Mammary epithelial cell (primary cell): ENCODE measurements at places on chromosomes 5 and 9. TPM values are rescaled to one million over a fixed set of nuclear protein-coding genes. Genes with fewer than 3 reads are reported as not detected.

DNA sequence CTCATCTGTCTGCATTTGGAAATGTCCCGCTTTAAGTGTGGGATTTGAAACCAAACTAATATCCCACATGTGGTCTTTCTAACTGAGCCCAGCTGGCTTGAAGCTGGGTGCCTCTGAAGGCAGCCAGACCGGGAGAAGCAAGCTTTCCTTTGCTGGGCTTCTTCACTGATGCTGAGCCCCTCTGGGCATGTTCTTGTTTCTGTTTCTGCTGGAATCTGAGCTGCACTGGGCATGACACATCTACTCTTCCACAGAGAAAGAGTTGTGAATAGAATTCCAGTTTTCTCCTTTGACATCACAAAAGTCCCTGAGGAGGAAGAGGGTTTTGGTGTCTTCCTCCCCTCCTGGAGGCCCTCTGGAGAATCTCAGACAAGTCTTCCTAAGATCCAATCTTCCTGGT, 179.5 kb downstream of the ATP10B start:
- no peak for DNase-seq

DNA sequence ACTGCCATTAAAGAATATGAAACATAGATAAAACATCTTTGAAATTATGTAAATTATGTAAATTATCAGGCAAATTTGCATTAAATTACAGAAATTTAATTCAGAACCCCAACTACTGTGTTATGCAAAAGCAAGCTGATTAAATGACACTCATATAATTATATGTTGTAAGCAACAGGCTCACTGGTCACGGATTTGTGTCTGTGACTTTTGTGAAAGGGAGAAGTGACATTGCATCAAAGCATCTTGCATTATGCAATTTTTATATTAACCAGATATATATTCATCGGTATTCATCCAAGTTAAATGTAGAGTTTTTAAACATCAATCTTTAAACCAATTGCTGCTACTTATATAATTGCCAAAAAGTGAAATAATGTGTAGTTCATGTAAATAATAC, 13.0 kb upstream of the GLIPR2 start:
- no peak for DNase-seq

DNA sequence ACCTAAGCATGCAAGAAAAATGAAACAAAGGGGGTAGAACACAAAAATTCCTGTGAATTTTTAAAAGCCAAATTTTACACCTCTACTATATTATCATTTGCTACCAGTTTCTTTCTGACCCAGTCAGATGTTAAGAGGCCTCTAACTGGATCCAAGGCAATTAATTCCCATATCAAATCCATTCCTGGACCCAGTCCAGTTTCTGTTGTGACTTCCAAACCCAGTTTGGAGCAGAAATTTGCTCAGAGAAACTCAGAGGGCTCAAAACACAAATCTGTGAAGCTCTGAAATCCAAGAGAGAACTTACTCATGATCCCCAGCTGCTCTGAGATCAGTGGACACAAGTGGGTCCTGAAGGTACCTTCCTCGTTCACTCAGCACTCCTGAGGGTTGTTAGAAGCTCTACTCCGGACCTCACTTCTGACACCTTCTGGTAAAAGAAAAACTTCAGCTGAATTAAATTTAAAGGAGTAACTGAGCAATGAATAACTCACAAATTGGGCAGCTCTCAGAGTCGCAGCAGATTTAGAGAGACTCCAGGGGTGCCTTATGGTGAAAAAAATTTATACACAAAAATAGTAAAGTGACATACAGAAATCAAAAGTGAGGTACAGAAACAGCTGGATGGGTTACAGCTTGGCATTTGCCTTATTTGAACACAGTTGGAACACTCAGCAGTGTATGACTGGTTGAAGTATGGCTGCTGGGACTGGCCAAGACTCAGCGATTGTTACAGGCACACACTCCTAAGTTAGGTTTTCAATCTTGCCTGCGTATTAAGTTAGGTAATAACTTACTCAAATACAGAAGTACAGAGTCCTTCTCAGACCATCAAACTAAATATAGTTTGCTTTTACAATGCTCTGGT, 32.4 kb downstream of the INSL4 start:
- DNase-seq: peak; percentile 25

DNA sequence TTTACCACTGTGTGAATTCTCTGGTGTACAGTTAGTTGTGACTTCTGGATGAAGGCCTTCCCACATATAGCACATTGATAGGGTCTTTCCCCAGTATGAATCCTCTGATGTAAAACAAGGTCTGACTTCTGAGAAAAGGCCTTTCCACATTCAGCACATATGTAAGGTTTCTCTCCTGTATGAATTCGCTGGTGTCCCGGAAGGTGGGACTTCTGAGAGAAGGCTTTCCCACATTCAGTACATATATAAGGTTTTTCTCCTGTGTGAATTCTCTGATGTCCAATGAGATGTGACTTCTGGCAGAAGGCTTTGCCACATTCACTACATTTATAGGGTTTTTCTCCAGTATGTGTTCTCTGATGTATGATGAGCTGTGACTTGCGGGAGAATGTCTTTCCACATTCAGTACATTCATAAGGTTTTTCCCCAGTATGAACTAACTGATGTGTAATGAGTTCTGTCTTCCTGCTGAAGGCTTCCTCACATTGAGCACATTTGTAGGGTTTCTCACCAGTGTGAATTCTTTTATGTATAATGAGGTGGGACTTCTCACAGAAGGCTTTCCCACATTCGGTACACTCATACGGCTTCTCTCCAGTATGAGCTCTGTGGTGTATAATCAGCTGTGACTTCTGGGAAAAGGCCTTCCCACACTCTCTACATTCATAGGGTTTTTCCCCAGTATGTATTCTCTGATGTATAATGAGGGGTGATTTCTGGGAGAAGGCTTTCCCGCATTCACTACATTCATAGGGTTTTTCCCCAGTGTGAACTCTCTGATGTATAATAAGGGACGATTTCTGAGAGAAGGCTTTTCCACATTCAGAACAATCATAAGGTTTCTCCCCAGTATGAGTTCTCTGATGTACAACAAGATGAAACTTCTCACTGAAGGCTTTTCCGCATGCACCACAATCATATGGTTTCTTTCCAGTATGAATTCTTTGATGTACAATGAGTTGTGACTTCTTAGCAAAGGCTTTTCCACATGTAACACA, 9.1 kb downstream of the ZNF300 start:
- DNase-seq: no peak

DNA sequence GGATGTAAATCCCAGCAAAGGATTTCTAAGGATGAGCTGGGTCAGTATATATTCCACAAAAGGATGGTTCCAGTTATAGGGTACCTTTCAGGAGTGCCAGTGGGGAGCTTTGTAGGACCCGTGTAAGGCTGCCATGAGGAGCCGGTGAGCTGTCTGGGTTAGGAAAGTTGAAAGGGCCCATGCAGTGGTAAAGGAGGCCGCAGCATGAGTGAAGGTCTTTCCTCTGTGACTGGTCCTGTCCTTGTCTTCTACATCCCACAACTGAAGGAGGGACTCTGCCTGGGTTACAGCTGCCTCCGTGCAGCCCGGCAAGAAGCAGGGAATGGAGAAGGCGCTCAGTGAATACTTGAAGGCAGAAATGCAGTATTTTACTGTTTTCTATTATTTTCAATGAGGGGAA, 58.9 kb downstream of the HSPA4 start:
- DNase-seq: no peak

DNA sequence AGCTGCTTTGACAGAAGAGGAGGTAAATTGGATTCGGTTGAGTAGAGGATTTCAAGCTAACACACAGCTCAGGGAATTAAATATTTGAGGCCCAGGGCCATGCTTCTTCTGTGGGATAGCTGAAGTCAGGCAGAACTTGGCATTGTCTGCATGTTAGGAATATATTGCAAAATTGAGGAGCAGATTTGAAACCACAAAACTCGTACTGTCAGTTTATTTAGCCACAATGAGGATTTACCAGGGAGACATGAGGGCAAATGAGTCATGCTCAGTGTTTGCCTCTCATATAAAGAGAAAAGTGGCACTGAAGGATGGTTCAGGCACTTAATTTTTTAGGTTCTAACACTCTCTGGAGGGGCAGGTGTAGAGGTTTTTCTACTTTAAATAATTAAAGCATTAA, 83.0 kb upstream of the PRLR start:
- peak; percentile 67 for DNase-seq

- no peak for DNase-seq
Measured at GRCh38 chr5:8516356-8516755, 647.4 kb downstream of the MTRR start.

GRCh38 chr9:36665387-36665786, 92.7 kb downstream of the MELK start:
- DNase-seq: no peak

GRCh38 chr9:14750821-14751220, 28.3 kb upstream of the CER1 start:
- DNase-seq: no peak

NTNG2 gene
- polyA plus RNA-seq: 0.74 TPM

TIMD4 gene
- polyA plus RNA-seq: not detected

LPAR1 gene
- 29.7 TPM for polyA plus RNA-seq

IFNA2 gene
- not detected for polyA plus RNA-seq

WDR38 gene
- not detected for polyA plus RNA-seq

MAMDC2 gene
- polyA plus RNA-seq: 10.9 TPM

WNK2 gene
- polyA plus RNA-seq: 0.01 TPM
